ENCODE measurements at places on chromosomes 2 and 18.

DNA sequence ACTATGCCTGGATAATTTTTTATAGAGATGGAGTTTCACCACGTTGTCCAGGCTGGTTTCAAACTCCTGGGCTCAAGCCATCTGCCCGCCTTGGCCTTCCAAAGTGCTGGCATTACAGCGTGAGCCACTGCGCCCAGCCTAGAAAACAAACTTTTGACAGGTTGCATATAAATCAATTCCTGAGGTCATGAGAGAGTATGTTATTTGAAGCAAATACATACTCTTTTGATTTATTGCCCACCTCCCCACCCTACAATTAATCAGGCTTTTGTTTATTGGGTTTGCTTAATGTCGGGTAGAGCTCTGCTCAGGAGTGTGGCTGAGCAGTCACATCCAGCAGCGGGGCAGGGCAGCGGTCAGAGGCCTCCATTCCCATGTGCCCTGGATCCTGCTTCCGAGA lies 37.9 kb upstream of the ASB1 start:
- no peak for DNase-seq

DNA sequence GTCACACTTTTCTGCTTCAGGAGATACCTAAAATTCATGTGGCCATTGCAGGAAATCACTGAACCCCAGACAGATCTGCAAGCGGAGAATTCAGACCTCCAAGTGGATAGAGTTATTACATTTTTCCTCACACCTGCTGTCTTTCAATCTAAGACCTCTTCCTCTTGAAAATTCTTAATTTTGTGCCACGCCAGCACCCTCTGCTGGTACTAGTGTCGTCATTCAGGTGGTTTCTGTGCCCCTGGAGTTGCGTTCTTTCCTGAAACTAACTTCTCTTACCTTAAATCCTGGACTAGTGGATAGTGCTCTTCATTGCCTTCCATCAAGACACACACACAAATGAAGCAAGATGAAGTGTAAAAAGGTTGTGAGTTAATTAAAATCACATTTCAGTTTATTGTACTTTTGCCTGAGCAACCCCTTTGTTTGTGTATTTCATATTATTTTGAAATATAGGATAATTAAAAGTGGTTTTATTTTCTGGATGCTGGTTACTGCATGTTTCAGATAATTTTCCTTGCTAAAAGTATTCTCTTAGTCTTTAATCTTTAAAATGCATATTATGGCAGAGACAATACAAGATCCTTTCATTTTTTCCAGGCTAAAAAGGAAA lies 1.6 kb upstream of the DNER start:
- no peak for DNase-seq

DNA sequence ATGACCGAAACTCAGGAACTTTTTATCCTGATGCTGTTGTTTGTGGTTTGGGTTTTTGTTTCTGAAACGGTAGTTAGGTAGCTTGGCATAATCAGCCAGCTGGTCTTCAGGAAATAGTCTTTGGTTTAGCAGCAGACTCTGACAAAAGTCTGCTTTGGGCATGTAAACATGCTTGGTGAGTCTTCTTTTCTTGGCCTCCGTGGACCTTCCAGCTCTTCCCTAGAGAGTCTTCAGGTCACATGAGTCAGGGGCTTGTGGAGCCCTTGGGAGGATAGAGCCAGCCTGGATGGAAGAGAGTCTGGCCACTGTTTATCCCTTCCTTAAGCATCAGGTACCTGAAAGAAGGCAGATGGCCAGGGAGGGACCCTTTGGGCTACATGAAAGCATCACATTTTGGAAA lies 154.5 kb downstream of the MGAT5 start:
- no peak for DNase-seq

GRCh38 chr2:236550701-236551465 lies 18.7 kb upstream of the ACKR3 start:
- no peak for DNase-seq

DNA sequence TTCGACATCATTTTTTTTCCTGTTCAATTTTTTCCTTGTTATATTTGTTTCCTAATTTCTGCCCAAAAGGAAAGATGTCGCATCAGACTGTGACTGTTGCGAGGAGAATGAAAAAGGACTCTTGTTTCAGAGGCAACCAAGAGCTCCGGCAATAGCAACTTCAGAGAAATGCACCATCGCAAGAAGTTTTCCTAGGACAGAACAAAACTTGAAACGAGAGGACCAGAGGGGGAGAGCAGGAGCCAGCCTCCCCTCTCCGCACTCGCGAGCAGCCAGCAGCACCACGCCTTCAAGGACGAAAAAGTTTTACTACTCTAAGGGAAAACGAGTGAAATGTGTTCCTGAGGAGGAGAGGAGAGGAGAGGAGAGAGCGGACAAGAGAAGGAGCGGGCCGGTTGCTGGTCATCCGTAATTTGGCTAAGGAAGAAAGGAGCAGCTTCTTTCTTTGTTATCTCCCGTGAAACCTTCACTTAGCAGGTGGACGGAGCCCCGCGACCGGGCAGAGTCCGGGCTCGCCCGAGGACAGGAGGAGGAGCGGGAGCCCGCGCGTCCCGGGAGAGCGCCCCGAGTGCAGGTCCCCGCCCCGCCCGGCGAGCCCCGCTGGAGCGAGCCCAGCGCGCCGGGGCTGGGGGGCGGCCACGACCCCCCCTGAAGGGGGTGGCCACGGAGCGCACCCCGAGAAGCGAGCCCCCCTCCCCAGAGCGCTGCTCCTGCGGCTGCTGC lies 744 bp downstream of the POU3F3 start:
- no peak for DNase-seq

- DNase-seq, result no peak
These were observed 380.6 kb downstream of the TGIF1 start for GRCh38 chr18:3830604-3831003.

DNA sequence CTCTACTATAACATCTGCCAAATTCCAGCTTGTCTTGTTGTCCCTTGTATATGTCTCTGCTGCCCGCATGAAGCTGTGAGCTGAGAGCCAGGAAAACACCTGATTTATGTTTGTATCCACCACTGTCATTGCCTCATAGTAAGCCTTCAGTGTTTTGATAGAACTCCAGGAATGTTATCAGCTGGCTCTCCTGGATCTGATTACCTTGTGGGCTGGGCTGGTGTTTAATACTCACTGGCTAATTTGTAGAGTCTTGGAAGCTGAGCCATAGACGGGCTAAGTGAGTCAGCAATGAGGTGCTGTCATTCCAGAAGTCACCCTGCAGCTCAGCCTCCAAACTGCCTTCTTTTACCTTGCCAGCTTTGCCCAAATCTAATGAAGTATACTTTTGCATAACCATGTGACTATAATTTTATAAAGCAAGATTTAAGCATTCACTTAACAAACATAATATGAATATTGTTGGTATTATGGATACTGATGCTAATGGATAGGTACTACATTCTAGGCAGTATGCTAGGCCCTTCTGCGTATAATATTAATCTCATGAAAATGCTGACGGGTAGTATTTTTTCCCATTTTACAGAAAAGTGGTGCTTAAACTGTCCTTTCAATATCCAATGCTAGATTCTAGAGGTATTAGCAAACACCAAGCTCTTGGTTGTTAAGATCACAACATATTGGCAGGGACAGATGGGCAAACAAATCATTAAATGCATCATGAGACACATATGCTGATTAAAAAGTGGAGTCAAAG lies 62.7 kb upstream of the GATA6 start:
- DNase-seq, result no peak

- DNase-seq, result no peak
These were observed 886.0 kb upstream of the CHAC2 start for GRCh38 chr2:52881606-52882005.

- no peak for DNase-seq
These were observed 138.4 kb upstream of the CCDC68 start for GRCh38 chr18:55097456-55098170.

DNA sequence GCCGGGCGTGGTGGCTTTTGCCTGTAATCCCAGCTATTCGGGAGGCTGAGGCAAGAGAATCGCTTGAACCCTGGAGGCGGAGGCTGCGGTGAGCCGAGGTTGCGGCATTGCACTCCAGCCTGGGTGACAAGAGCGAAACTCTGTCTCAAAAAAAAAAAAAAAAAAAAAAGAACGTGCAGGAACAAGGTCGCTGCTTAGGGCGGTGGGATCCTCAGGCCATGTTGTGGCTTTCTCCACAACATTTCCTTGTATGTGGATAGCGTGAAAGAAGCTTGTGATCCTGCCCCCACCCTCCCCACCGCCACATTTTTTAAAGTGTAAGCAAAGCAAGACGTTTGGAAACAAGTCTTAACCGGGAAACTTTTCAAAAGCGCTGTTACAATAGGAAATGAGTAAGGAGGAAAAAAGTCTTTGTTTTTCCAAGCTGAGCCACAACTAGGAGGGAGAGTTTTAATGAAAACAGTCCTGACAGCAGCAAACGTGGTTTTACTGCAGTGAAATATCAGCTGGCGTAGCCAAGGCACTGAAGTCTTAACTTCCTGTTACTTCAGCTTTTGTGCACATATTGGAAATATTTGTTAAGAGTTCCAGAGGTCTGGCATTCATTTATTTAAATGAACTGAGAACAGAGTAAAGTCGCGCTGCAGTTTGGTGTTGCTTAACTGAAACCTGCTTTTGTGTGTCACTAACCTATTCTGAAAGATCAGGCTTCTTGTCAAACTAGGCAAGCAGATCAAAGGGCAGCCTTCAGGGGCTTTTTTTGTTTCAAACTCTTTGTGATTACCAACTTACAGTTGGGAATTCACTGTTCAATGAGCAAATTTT lies 3.8 kb downstream of the TGIF1 start:
- DNase-seq, result no peak

GRCh38 chr18:47586418-47587070 lies 335.1 kb upstream of the SKOR2 start:
- no peak for DNase-seq

- DNase-seq, result no peak
These were observed 53.6 kb upstream of the DDX18 start for GRCh38 chr2:117760916-117761315.

DNA sequence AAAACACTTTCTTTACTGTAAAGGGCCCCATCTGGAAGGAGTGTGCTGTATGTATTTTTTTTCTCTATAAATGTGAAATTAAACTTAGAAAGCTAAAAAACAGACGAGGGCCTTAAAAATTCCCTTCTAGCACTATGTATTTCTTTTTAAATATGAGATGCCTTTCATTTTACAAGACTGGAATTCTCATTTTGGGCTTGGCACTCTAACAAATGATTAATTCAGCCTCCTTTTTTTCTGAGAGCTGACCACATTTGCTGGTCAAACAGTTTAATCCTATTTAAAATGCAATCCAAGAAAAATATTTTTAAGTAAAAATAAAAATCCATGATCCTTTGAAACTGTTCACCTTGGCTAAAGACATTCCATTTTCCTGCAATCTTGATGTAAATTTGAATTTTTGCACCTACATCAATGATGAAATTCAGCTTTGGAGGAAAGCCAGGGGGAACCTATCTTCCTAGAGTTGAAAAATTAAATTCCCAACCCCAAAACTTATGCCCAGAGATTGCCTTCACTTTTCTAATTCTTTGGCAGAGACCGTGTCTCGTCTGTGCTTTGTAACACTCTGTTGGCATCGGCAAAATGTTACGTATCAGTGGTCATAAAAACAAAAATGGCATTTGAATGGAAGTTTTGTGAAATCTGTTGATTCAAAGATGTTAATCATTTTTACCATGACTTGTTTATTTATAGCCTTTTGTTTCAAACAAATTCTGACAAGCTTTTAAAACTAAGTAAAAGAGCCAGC lies 284.5 kb downstream of the ZNF521 start:
- no peak for DNase-seq

DNA sequence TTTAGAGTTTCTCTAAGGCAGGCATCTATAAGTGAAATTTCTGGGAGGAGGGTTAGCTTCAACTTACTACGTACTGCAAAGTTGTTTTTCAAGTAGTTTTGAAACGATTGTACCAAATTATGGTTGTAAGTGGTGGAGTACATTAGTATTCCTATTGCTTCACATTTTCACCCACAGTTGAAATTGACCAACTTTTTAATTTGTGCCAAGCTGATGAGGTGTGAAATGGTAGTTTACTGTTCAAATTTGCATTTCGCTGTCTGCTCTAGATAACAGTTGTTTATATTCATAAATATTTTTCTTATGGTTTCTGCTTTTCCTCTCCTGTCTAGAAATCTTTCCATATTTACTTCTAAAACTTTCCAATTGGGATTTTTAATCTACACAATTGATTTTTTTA lies 18.6 kb downstream of the NPC1 start:
- no peak for DNase-seq

DNA sequence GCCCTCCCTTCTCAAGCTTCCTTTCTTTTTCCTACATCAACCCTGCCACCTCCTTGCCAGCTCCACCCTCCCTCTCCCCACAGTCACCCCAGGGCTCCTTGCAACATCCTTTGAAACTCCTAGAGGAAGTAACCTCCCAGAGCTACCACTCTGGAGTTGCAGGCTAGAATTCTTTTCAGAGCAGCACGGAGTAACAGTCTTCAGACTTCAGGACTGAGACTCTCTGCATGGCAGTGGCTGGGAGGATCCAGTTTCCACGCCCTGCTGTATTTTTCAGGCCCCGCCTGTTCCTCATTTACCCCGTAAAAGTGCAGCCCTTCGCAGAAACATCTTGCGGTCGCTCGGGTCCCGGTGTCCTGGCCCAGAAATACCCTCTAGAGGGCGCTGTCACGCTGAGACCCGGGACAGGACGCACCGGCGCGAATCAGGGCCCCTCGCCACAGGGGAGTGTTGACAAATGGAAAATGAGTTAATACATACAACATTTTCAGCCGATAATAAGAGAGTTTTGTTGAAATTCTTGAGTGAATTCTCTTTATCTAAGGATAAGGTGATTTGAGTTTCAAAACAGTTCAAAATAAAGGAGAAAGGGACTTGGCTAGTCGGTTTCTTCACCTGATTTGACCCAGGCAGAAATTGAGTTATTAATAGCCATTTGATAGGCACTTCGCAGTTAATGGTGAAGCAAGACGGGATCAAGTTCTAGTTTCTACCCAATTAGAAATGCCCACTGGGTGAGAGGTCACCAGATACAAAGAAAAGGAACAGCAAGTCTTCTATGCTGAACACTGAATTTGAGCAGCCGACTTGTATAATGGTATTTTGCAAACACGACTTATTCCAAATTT lies 18.5 kb upstream of the NTSR2 start:
- DNase-seq, result peak; percentile 67

DNA sequence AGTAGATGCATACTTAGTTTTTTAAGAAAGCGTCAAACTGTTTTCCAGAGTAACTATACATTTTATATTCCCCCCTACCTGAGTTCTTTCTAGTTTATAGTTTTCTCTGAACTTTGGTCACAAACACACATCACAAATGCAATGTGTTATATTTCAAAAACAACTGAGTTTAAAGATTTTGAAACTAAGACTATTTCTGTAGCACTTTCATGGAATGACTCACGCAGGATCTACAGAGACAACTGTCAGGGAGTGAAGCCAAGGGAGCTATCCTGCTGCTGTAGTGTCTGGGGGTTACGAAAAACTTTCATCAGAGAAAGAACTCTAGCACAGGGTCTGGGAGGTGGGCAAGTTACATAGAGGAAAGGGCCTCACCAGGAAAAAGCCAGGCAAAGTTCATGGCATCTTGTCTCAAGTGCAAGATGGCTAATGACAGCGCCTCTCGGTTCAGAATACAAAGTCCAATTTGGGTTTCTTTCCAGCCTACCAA lies 66.8 kb downstream of the UXS1 start:
- no peak for DNase-seq

Data from stimulated activated CD8-positive, alpha-beta memory T cell treated with anti-CD3 and anti-CD28 coated beads, Interleukin-2, amount 100 ng/mL, for 1 hour (primary cell).